ENCODE measurements at places on chromosomes 6 and 20. TPM values are rescaled to one million over a fixed set of nuclear protein-coding genes. Genes with fewer than 3 reads are reported as not detected.

The ENPP1 gene
- 26.8 TPM for total RNA-seq

The MAP7 gene
- 1.4 TPM for total RNA-seq

The FABP7 gene
- not detected for total RNA-seq

The ZSCAN23 gene
- 3.9 TPM for total RNA-seq

The C6orf120 gene
- total RNA-seq = 44.7 TPM

The TGM3 gene
- total RNA-seq = 0.19 TPM

The ANKRD66 gene
- total RNA-seq = not detected

The OR2B6 gene
- not detected for total RNA-seq

The TFAP2C gene
- total RNA-seq = not detected

The FERMT1 gene
- 6.3 TPM for total RNA-seq

The ULBP3 gene
- 16.7 TPM for total RNA-seq

The MOG gene
- total RNA-seq = not detected

The OTOR gene
- not detected for total RNA-seq

The SH3BGRL2 gene
- 2.1 TPM for total RNA-seq

The BPIFB1 gene
- total RNA-seq = not detected

The SIRPB1 gene
- 2.5 TPM for total RNA-seq

The HLA-C gene
- 118 TPM for total RNA-seq

The ISM1 gene
- not detected for total RNA-seq

The LAMA4 gene
- 472 TPM for total RNA-seq

The SLC13A3 gene
- 0.38 TPM for total RNA-seq

Measured in regular cardiac myocyte (primary cell).